T-helper 22 cell (primary cell): ENCODE measurements at places on chromosomes 1 and 21.

DNA sequence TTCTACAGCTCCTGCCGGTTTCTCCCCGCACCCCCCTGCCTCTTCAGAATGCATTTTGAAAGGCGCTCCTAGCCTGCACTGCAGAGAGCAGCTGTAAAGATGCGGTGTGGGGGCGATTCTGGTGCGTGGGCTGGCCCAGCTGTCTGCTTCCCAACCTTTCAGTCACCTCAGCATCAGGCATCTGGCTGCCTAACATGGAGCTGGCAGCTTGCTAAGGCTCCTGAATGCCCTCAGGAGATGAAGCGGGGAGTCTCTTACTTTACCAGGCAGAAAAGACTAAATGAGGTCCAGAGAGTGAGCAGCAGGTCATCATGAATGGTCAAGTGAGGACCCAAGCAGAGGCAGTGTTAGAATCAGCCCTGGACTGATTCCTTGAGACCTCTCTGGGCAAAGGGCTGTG, 8.7 kb downstream of the IER5 start:
- no peak for DNase-seq

- DNase-seq = no peak
Observed at GRCh38 chr1:53410701-53411100, 48.5 kb upstream of the DMRTB1 start.

DNA sequence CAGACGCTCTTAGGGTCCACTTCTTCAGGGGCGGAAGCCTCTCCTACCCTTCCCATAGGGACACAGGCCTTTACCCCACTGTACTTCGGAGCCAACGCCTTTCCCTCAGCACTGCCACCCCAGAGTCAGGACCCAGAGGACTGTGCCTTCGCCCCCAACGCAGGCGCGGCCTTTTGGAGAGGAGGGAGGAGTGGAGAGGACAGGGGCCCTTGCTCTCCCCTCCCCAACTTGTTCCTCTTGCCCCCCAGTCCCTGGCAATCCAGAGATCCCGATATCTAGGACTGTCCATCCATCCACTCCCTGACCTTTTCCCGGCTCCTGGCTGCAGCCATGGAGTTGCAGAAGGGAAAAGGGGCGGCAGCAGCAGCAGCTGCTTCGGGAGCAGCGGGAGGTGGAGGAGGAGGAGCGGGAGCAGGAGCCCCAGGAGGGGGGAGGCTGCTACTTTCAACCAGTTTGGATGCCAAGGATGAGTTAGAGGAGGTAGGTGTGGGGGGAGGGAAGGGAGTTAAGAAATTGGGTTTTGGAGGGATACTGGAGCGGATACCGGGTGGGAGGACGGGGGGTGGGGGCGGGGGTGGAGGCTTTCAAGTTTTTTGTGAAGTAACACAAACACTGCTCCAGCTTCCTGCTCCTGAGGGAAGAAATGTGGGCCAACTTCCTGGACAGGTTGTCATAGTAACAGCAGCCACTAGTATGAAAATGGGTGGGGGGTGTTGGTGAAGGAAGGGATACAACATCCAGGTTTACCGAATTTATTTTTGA, 636 bp downstream of the INTS3 start:
- no peak for DNase-seq

GRCh38 chr1:24886241-24886640, 43.8 kb downstream of the RUNX3 start:
- no peak for DNase-seq

GRCh38 chr1:179021873-179022272, 3.8 kb upstream of the FAM20B start:
- no peak for DNase-seq
